CD4-positive, alpha-beta T cell treated with Interferon gamma for 1 hour (primary cell): ENCODE measurements at places on chromosomes 13 and 19.

DNA sequence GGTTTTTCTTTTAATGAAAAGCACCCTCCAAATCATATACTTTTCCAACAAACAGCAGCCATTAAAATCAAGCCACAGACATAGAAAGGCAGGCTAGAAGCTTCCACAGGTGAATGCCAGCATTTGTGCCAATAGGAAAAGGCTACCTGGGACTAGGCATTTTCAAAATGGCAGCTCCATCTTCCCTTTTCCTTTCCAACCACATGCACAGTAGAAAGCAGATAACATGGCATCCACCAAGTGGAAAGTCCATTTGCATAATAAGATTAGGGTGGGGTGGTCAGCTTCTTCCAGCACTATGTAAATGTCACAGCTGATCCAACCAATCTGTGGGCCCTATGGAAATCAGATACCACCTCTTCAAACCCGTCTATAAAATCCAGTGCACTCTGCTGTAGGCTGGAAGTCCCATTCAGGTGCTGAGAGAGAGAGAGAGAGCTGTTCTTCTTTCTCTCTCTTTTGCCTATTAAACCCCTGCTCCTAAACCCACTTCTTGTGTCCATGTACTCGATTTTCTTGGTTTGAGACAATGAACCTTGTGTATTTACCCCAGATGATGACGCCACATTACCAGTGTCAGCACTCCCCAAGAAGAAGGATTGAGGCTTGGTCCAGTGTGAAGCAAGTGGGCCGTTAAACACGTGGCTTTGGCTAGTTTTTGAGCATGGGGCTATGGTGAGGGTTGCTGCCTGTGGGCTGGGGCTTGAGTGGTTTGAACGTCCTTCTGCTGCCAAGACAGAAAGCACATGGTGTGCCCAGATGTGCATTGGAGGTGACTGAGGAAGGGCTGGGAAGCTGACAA, 24.2 kb upstream of the IGFL1 start:
- DNase-seq = no peak

DNA sequence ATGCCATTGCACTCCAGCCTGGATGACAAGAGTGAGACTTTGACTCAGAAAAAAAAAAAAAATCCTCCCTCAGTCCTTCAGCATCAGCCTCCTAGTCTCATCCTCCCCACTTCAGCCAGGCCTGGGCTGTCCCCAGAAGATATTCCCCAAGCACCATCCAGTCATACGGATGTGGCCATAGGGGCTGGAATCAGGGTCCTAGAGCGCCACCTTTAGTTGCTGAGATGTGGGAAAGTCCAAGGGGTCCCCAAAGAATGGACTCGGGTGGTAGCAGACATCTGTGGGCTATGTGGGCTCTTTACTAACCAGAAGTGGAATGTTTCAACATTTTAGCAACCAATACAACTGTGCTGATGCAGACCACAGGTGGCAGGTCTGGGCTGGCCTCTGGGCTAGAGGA, 3.1 kb upstream of the TYROBP start:
- no peak for DNase-seq

- DNase-seq = no peak
Measured at GRCh38 chr19:55959996-55960675, 12.5 kb downstream of the NLRP8 start.

- DNase-seq = no peak
Measured at GRCh38 chr19:1861599-1862031, 1.8 kb downstream of the KLF16 start.

- no peak for DNase-seq
Measured at GRCh38 chr13:34350671-34351070, 532.7 kb downstream of the RFC3 start.

DNA sequence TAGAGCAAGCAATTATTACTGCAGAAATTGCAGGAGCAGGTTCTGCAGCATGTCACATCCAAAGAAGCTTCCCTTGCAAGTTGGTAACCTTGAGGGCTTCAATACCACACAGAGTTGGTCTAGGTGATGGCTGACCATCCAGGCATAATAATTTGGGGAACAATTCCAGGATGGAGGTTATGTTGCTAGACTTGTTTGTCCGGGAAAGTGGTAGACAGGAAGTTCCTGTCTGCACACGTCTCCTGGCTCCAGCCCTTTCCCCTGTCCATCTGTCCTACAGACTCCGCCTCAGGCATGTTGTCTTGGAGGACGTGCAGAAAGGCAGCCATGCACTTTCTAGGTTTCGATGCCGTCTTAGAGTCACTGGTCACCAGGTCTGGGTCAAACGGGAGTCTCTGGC, 26.0 kb downstream of the DPRX start:
- no peak for DNase-seq

DNA sequence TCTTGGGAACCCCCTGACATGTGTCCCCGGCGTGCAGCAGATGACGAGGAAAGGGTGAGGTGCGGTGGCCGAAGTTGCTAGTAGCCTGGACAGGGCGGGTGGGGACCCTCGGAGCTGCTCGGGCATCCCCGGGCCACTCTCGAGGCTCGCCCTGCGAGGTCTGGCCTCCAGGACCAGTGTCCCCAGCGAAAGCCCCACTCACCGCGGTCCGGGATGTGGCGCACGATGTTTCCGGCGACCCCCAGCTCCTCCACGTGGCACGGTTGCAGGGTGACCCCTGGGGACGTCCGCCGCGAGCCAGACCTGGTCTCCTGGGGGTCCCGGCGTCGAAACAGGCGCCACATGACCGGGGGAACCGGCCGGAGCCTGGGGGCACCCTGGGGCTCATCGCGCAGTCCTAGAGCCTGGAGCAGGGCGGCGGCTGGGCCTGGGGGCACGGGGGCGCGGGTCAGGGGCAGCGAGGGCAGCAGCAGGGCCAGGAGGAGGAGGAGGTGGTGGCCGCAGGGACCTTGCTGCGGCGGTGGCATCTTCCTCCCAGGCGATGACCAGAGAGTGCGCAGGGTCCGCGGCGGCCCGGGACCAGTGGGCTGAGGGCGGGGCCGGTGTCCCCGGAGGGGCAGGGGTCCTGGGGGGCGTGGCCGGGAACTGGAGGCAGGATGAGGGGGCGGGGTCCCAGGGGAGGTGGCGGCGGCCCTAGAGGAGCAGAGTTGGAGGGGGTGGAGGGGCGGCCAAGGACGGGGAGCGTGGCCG, 26.0 kb downstream of the CERS1 start:
- no peak for DNase-seq

GRCh38 chr13:36903925-36904595, 16.0 kb downstream of the SMAD9 start:
- no peak for DNase-seq

GRCh38 chr13:78586706-78587105, 16.6 kb downstream of the POU4F1 start:
- no peak for DNase-seq

GRCh38 chr19:36963280-36963679, 47.1 kb downstream of the ZNF568 start:
- DNase-seq = no peak

GRCh38 chr19:14413693-14414181, 5.4 kb downstream of the DDX39A start:
- DNase-seq = peak; percentile 19

- no peak for DNase-seq
Measured at GRCh38 chr19:12272980-12273901, 21.4 kb downstream of the ZNF44 start.

- DNase-seq = no peak
Measured at GRCh38 chr13:27672025-27672424, 50.3 kb downstream of the POLR1D start.

DNA sequence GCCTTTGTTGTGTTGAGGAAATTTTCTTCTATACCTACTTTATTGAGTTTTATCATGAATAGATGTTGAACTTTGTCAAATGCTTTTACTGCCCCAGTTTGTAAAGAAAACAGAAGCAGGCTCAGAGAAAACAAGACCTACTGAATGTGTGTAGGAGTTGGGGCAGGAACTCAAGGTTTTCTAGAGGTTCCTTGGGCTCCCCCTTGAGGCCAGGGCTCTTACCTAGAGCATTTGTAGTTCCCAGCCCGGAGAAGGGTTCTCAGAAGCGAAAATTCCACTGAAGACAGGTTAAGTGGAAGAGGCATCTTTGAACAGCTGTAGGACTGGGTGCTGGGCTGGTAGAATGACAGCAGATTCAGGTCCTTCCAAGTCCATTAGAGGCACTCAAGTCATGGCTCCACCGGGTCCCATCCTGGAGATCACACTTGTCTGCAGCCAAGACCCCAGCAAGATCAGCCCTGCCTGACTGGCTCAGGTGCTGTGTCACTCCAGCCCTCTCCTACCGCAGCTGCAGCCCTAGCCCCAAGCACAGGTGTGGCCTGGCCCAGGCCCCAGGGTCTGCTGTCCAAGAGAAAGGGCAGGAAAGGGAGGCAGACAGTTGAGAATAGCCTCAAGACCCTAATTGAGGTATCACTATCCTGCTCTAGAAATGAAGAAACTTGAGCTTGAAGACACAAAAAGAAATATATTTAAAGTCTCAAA, 425.5 kb downstream of the PCDH20 start:
- no peak for DNase-seq

DNA sequence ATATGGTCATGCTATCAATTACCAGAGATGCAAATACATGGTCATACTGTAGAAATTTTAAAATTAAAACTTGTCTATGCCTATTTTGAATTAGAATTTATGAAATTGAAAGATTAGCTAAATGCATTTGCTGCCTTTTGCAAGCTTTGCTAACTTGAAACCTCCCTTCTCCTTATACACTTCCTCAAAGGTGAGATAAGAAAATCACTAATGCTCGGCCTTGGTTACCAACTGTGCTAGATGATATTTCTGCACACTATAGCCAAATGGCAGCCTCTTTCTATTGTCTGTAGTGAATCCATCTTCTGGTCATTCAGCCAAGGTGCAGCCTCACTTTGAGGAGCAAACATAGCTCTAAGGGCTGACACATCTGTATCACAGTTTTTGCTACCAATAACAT, 31.1 kb upstream of the MYCBP2 start:
- no peak for DNase-seq

GRCh38 chr19:35122687-35123551, 7.3 kb downstream of the FXYD3 start:
- DNase-seq = no peak

DNA sequence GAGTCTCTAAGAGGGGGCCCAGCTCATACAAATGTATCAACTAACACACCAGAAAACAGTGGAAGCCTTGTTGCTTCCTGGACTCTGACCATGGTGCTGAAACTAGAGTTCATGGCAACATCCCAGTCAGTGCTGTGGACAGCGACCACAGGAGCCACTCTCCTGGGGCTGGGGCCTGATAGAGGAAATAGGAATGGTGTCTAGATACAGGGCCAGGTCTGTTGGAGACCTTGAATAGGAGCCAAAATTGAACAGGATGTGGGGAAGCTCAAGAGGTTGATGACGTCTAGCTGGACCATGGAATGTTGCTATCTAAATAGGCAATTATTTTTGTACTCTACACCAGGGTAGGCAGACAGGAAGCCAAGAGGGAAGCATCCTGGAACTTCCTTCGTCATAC, 21.7 kb downstream of the LILRB4 start:
- no peak for DNase-seq

- DNase-seq = no peak
Measured at GRCh38 chr19:36876993-36877938, 26.6 kb downstream of the ZNF345 start.

- DNase-seq = peak; percentile 79
Measured at GRCh38 chr19:15210323-15210781, 9.6 kb upstream of the NOTCH3 start.

DNA sequence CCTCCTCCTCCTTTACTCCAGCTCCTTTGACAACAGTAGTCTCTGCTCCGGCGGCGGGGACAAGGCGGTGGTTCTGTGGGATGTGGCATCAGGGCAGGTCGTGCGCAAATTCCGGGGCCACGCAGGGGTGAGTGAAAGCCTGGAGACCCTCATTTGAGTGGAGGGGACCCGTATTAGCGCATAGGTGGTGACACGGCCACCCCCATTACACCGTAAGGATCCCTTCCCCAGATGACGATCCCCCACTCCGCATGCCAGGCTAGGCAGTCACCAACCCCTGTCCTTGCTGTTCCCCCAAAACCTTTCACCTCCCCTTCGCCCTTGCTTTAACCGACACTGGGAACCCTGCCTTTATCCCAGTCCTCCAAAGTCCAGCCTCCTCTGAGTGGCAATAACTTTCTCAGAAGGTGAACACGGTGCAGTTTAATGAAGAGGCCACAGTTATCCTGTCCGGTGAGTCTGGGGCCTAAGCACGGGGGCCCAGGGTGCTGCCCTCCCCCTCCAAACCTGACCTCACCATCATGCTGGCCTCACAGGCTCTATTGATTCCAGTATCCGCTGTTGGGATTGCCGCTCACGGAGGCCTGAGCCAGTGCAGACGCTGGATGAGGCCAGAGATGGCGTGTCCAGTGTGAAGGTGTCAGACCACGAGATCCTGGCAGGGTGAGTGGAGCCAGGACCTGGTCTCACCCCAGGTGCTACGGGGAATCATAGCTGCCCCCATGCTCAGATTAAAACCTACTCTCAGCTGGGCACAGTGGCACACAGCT, 3.7 kb downstream of the WDR83 start:
- DNase-seq = no peak

GRCh38 chr13:32056316-32056715, 24.7 kb downstream of the FRY start:
- DNase-seq = no peak

- DNase-seq = no peak
Measured at GRCh38 chr19:32219392-32219791, 126.0 kb upstream of the ZNF507 start.

DNA sequence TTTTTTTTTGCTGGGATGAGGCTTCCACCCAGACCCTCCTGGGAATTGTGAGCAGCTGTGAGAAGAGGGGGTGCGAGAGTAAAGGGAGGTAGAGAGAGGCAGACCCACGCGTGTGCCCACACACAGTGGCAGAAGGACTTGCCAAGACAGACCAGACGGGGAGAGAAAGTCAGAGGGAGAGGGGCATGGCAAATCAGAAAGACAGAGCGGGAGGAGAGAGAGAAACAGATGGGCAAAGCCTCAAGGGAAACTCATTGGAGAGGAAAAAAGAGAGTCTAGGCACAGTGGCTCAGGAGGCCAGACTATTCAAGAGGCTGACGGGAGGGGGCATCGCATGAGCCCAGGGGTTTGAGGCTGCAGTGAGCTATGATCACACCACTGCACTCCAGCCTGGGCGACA, 17.0 kb downstream of the CATSPERG start:
- DNase-seq = no peak

GRCh38 chr13:111542530-111543341, 222.3 kb downstream of the TEX29 start:
- DNase-seq = no peak

DNA sequence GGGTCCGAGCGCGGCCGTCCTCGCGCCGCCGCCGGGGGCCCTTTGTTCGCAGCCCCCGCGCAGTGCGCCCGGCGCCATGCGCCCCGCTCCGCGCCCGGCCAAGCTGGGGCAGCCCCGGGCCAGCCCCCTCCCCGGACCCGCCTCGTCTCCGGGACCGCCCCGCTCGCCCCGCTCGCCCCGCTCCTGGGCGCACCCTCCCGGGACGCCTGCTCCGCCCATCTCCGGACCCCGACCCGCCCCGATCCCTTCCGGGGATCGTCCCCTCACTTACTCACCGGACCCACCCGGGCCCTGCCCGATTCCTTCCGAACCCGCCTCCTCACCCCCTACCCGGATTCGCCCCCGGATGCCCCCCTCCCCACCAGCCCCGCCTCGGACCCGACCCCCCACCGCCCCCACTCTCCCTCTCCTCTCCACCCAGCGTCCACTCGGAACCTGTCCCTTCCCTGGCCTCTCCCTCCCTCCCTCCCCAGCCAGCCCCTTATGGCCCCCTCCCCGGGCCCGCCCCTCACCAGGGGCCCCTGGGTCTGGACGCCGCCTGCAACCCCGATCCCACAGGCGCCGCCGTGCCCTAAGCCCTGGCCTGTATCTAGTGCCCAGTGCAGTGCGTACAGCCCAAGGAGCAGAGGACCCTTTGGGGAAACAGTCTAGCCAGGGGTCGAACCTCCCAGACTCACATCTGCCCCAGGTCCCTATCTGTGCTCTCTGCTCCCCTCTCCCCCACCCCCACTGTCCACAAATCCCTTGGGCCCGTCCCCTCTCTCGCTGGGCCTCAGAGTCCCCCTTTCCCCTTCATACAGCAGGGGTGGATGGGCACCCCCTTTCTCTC, at the start of gene CPAMD8:
Gene CPAMD8 (minus strand): TSS at position 105 of the 829 bp plus-strand sequence. CDS start 168 bp downstream, outside the sequence.
- no peak for DNase-seq
